ENCODE measurements at places on chromosomes 12 and 14. TPM values are rescaled to one million over a fixed set of nuclear protein-coding genes. Genes with fewer than 3 reads are reported as not detected.

OR4E2 gene
- total RNA-seq: under 0.01 TPM

FAM90A1 gene
- total RNA-seq: under 0.01 TPM

NEMP1 gene
- total RNA-seq: 8.6 TPM

BATF gene
- 24.2 TPM for total RNA-seq

KCNH3 gene
- 2.2 TPM for total RNA-seq

DNA sequence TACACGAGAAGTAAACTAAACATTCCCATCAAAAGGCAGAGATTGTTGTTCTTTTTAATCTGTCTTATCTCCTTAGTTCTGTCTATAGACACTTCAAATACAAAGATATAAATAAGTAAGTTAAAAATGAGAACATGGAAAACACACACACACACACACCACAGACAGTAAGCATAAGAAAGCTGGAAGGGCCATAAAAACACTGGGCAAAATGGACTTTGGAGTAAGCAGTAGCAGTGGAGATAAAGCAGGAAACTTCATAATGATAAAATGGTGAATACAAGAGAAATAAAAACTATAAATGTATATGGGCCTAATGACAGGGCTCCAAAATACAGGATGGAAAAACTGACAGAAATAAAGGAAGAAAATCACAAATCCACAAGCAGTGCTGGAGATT lies 32.6 kb downstream of the KICS2 start:
- DNase-seq: no peak

DNA sequence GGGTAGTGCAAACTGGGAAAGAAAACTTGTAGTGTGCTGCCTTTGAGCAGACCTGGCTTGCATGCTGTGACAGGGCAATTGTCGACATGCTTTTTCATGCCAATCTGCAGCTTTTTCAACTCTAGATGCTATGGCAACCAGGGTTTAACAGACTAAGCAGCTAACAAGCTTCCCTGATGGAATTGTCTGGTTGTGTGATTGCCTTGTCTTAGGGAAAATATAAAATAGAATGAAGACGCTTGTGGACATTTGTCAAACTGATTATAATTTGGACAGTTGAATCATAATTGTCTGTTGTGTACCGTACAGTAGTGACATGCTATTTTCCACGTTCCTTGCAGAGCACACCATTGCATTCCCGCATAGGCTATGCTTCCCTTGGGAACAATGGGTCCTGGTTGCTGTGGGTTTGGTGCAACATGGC lies 113.0 kb downstream of the FOXG1 start:
- no peak for DNase-seq

DNA sequence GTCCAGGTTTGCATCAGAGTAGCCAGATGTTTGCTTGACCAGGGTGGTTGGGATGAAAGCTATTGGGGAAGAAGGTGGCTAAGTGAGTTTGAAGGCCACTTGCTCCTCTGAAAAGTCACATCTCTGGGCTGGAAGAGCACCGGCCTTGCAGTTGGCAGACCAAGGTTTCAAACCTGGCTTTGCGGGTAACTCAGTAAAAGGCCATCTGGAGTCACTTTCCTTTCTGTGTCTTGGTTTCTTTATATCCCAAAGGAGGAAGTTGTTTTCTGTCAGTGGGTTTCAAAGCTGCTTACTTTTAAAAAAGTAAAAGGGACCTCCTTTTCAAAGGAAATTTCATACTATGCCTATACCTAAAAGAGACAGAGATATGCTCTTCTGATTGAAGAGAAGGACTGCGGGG lies 26.2 kb upstream of the CMA1 start:
- no peak for DNase-seq

- DNase-seq: no peak
Measured at GRCh38 chr12:124622331-124622730, 54.9 kb upstream of the NCOR2 start.

Measured in hematopoietic multipotent progenitor cell (in vitro differentiated cells).